ENCODE measurements at places on chromosomes 6 and 20.
A peak's percentile ranks its signal among the peaks of the same experiment; 100 is the strongest.

GRCh38 chr6:145279993-145280392, 455.3 kb downstream of the EPM2A start:
- no peak for DNase-seq

GRCh38 chr6:132443206-132443605, 41.9 kb upstream of the MOXD1 start:
- DNase-seq, result peak; percentile 18

GRCh38 chr6:144055121-144055931, 40.0 kb downstream of the SF3B5 start:
- DNase-seq, result no peak

- peak; percentile 22 for DNase-seq
Measured at GRCh38 chr20:22861990-22862389, 173.1 kb upstream of the SSTR4 start.

- DNase-seq, result no peak
Measured at GRCh38 chr6:20454204-20454824, 52.6 kb downstream of the E2F3 start.

DNA sequence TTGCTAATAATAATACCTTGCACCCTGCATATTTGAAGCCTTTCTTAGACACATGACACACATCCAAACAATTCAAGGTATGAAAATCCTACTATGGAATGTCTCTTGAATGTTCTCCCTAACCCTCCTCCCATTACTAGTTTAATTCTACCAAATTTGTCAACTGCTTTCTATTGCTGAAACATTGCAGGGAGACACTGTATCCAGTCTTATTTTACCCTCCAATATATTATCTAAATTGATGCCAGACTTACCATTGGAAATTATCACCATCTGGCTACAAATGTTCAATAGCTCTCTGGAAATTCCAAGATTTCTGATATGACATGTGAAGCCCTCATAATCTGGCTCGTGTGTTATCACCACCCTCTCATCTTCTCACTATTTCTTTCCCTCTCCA, 1027.3 kb upstream of the CITED2 start:
- peak; percentile 28 for DNase-seq

DNA sequence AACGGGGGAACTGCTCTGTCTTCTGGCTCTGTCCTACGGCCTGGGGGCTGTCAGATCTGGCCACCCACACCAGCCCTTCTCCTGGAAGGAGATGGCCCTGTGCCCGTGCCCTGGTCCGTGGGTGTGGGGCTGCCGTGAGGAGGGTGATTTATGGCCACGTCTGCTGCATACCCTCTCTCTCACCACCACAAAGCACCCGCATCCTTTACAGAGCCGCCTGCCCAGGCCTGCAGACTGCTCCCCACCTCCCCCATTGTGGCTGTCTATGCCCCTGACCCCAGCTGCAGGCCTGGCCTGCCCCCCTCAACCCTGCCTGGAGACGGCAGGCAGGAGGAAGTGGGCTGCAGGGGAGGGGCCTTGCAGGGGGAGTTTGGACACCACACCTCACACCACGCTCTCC, 72.7 kb upstream of the GATA5 start:
- no peak for DNase-seq

GRCh38 chr6:35064290-35064689, 76.8 kb downstream of the TCP11 start:
- DNase-seq, result no peak

DNA sequence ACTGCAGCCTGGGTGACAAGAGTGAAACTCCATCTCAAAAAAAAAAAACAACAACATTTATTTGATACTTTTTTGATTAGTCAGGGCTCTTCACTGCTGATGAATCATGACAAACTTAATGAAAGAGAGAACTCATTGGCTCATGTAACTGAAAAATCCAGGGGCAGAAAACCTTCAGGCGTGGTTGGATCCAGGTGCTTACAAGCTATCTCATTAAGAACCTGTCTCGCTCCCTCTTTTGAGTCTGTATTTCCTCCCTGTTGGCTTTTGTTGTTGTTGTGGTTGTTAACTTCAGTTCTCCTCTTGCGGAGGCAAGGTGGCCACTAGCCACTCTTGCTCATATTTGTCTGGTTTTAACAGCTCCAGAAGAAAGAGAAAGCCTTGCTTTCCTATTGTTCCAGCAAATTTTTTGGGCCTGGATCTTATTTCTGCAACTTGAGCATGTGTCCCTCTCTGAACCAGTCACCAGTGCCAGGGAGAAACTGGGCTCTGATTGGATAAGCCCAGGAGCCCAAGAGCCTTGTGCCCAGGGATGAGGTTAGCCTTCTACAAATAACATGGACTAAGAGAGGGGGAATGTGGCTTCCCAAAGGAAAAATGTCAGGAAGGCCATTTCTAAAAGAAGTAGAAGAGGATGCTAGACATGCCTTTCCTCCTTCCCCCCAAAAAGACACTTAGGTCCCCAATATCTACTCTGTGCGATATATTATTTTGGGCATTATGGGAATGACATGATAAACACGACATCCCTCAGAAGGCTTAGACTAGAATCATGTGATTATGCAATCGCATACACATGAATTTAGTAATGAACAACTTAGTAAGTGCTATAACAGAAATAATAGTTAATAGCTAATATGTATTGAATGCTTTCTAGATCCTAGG, 64.5 kb downstream of the PHACTR2 start:
- DNase-seq, result peak; percentile 29

DNA sequence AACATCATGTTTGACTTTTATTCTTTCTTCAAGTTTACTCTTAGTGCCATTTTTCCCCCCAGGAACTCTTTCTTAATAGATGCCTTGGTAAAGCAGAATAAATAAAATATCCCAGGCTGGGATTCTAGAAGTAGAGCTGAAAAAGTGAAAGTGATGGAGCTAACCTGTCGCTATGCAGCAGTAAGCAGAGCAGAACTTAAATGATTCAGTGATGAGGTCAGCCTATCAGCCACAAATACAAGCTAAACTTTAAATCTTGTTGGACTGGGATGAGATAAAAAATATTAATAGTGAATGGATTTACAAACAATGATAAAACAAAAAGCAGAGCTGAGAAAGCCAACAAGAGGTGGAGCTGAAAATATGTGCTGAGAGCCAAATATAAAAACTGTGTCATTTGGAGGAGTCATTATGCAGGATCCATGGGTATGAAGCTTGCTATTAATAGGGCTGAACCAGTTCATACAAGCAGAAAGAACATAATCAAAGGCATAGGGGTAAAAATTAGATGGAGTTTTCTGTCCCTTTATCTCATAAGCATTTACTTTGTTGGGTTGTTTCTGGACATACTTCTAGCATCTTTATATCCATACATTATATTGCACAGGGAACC, 877.8 kb downstream of the EPHA7 start:
- DNase-seq, result peak; percentile 3

GRCh38 chr6:98136333-98136732, 698.0 kb upstream of the POU3F2 start:
- no peak for DNase-seq

DNA sequence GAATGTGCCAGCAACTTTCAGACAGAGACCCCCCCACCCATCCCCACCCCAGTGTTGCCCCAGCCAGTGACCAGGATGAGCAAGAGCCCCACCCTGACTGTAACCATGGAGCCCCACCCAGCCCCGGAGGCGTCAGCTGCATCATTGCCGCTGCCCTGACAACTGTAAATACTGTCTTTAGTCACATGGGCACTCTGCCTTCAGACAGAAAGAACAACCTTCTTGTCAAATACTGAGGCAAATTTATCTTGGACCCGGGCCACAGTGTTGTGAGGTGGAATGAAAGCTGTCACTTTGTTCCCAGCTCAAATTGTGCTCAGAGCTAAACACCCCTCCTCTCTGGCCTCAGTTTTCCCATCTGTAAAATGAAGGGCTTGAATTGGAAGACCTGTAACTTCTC, 23.7 kb downstream of the MOCS3 start:
- DNase-seq, result peak; percentile 88

- DNase-seq, result peak; percentile 97
Measured at GRCh38 chr20:19314621-19315020, 102.2 kb downstream of the SLC24A3 start.

GRCh38 chr6:146974351-146974750, 229.9 kb upstream of the STXBP5 start:
- no peak for DNase-seq

GRCh38 chr6:13766201-13766634, 48.1 kb downstream of the MCUR1 start:
- DNase-seq, result peak; percentile 60

DNA sequence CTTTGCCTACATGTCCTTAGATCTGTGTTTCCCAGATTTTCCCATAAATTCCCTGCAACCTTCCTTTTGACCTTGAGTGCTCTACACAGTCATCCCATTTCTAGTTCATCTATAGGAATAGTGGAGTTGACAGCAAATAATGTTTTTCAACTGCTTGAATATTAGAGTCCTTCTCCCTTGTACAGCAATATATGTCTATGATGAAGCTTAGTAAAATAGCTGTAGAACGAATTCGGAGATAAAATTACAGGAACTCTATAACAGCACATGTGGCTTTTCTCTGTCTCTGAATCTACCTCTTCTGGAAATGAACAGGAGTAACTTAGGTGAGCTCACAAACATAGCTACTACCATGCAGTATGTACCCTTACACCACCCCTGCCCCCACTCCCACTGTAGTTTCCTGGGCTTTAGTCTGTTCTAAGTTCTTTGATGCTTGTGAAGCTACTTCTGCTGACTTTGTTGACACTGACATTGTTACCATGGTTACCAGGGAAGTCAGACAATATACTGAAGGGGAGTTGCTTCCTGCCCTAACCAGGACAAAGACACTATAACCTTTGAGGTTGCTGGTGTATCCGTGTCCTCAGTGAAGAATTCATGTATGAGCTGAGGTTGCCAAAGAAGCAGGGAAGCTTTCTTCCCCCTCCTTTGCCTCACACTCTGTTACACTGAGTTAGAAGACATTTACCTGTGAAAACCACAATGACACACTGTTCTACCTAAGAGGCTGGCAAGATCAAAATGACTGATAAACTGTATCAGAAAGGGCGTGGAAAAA, 35.8 kb upstream of the SHLD1 start:
- peak; percentile 28 for DNase-seq

DNA sequence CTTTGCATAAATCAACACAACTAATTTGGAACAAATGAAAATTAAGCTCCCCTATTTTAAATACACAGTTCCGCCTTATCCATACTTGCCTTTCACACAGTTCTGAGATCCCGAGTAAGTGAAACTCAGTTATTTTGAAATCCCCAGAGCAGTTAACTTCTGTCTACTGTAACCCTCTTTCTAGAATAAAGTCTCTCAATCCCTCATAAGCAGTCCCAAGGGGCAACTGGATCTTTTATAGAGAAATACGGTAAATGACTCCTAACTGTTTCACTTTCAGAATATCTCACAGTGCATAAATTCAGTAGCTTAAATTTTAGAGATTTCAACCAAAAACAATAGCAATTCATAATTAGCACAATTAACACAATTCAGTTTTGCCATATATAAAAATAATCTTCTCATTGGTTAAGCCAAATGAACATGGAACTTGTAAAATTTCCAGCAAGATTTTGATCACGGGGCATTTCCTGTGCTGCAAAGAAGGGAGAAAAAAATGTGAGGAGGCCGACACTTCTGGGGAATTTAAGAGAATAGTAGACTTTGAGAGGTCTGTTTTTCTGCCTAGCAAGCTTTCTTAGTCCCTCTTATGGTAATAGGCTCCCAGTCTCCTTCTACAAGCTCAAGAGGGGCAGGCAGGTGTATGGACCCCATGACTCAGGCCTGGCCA, 78.3 kb downstream of the KIF6 start:
- DNase-seq, result no peak

DNA sequence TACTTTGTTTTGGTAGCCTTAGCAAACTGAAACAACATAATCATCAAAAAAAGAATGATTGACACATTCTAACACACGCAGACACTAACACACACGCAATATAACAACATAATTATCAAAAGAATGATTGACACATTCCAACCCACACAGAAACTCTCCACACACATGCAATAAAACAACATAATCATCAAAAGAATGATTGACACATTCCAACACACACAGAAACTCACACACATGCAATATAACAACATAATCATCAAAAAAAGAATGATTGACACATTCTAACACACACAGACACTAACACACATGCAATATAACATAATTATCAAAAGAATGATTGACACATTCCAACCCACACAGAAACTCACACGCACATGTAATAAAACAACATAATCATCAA, 172.4 kb downstream of the THBS2 start:
- no peak for DNase-seq

DNA sequence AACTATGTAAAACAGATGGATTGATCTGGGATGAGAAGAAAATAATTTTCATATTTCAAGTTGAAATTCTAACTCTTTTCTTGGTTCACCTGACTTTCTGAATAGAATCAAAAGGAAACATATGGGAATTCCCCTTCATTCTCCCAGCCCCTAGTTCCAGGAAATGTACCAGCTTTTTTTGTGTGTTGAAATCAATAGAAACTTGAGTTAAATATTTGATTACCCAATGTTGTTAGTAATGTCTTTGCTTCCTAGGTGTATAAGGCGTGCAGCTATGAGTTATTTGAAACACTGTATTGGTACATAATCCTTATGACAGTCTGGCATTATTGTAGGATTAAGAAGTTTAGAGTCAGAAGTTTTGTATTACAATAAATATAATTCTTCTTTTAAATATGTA, 21.5 kb downstream of the VNN2 start:
- peak; percentile 91 for DNase-seq

DNA sequence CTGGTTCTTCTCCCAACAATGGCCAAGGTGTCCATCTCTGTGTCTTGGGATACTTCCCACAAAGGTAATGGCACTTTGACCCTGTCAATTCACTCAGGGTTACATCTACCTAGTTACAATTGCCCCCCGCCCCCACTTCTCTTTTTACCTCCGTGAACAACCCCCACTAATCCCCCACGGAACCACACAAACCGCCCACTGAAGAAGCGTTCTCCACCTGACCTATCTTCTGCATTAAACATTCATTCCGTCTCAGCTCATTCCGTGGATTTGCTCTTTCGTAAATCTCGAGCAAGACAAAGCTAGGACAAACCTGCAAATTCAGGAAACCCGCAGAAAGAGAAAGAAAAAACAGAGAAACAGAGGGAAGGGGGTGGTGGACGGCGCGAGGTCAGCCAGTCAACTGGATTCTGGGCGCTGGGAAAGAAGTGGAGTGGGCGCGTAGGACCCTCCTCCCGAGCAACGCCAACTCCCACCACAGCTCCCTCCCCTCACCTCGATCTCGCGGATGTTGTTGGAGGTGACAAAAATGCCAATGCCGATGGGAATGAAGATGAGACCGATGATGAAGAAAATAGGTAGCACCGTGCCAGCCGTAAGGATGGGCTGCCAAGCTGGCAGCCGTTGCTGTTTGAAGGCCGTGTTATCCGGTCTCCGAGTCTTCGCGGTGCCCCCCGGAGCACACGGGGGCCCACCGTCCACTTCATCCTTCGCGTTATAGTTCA, 523 bp downstream of the TMEM30A start:
- peak; percentile 17 for DNase-seq

- DNase-seq, result no peak
Measured at GRCh38 chr6:20328266-20328923, 73.3 kb upstream of the E2F3 start.
